Stimulated activated CD4-positive, alpha-beta T cell treated with anti-CD3 and anti-CD28 coated beads, Interleukin-15, amount 100 ng/mL, for 1 hour (primary cell): ENCODE measurements at places on chromosomes 2 and 18.

- DNase-seq = no peak
Observed at GRCh38 chr2:156615836-156616322, 179.7 kb downstream of the GPD2 start.

- DNase-seq = no peak
Observed at GRCh38 chr2:149781263-149781808, 193.8 kb upstream of the MMADHC start.

DNA sequence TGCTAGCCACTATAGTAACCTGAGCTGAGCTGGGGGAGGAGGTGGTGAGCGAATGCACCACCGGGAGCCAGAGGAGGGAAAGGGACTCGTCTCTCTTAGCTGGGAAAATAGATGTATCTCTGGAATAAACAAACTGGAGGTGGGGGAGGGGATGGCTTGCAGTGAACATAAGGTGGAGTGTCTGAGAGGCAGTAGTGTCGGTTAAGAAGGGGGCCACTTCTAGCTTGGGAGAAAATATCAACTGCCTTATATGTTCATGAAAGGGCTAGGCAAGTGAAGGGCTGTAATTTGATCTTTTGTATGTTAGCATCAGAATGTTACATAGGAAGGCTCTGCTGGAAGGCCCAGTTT is 2.2 kb downstream of the SETBP1 start:
- DNase-seq = no peak

- no peak for DNase-seq
Observed at GRCh38 chr2:11744631-11745394, 1.6 kb upstream of the LPIN1 start.

GRCh38 chr2:84676295-84676694 is 160.0 kb downstream of the DNAH6 start:
- no peak for DNase-seq

- no peak for DNase-seq
Observed at GRCh38 chr2:224209555-224210285, 170.6 kb upstream of the SERPINE2 start.

GRCh38 chr2:33488178-33488690 is 11.8 kb downstream of the RASGRP3 start:
- DNase-seq = no peak

DNA sequence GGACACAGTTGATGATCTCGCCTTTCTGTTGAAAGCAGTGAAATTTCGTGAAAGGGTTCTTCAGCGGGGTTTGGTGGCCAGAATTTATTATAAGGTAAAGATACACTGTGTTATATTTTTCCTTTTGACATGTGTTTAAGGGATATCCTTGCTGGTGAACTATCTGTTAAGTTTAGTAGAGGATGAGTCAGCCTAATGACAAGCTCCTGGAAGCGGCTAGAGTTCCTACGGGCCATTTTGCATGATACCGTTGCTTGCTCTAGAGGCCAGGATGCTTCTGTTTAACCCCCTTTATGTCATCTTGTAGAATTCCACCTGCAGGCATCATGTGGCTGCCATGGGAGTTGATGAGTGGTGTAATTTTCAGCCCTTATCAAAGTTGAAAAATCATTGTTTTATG is 124.8 kb upstream of the BCL2L11 start:
- DNase-seq = no peak

DNA sequence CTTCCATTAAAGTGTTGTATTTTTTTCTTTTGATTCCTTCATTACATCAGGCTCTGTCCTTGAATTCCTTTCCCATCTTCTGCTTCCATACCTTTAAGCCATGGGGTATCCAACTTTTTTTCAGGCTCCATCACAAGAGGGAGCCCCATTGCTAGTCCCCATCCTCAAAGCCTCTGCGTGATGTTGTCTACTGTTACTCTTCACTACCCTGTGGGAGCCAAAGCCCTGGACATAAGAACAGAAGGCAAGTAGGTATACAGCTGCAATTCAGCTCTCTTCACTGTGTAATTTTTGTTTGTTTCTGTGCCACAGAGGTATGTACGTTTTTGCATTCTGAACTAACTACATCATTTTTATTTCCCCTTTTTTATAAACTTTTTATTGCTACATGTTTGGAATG is 36.6 kb upstream of the CCNYL1 start:
- no peak for DNase-seq

DNA sequence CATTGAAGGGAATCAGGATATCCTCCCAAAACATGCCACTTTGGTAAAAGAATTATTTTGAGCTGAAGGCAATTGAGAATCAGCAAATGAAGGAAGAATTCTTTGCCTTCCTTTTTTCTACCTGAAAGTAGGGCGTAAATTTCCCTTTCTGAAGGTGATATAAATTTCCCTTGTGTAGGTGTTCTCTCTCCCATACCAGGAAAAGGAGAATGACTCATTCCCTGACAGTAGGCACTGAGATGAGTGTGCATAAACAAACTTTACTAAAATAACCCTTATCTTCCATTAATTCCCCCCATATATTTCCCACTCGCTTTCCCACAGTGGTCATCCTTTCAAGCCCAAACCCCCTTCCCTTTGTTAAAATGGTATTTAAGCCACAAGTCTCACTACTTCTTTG is 1339.0 kb downstream of the LRP1B start:
- no peak for DNase-seq

DNA sequence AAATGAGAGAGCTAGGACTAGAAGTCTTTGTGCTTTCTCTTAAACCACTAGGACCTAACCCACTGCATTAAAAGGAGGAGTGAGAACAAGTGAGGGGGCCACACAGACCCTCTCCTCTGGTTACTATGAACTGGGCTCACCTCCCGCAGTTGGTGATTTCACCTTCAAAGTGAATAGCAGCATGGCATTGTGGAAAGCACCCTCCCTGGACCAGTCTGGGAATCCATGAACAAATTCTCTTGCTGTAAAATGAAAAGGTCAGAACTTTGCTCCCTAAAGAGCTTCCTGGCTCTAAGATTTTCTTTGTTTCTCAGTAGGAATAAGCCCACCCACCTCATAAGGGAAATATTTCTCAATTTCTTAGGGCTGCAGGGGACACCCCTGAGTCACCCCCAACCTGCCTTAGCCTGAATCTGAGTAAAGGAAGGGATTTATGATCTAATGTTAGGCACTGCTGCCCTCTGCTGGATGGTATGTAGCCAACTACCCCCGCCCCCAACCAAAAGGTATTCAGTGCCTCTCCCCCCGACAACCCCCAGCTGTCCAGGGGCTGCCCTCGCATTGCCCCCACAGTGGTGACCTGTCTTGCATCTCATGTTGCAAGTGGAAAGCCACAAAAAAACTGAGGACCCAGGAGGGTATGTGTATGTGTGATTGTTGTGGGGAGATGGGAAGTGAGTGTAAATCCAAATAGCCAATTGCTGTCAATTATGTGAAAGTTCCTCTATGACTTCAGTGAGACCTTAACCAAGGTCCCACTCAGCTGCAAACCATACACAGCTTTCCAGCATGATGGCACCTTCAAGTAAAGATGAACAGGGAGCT is 230.9 kb upstream of the SLC14A2 start:
- no peak for DNase-seq

- DNase-seq = no peak
Observed at GRCh38 chr2:235716875-235717496, 223.1 kb downstream of the AGAP1 start.

GRCh38 chr2:165621086-165621560 is 151.6 kb downstream of the CSRNP3 start:
- DNase-seq = no peak

DNA sequence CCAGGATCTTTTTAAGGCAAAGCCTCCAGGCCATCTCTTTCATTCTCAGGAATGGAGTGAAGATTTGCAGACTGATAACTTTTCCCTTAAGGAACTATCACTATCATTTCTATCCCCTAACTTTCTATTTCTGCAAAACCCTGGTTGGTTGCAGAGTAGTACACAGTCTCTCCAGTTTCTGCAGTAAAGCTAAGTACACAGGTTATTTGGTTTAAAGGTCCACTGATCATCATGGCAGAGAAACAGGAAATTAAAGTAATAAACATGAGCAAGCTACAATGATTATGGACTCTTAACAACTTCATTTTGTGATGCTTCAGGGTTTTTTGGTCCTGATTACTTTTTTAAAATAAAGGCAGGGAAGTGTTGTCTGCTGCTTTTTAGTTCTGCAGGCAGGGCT is 890.0 kb upstream of the DDX18 start:
- no peak for DNase-seq

DNA sequence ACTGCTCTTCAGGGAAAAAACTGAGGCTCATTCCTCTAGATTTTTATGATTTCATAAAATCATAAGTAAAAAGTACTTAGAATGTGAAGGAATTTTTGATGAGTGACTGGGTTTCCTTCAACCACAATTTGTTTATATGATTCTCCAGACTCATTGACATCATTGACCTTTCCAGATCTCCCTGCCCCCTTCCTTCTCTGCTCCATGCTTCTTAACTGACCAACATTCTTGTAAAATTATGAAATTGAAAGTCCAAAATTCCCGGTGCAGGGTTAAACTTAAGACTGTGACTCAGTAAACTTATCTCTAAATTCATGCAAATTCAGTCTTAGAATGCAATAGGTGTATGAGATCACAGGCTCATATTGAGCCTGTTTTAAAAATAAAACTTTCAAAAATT is 648.9 kb downstream of the TDRD15 start:
- no peak for DNase-seq
